ENCODE measurements at places on chromosomes 5 and 9.
A peak's percentile ranks its signal among the peaks of the same experiment; 100 is the strongest.

- DNase-seq, result no peak
Measured at GRCh38 chr5:73911761-73912393, 285.9 kb downstream of the ARHGEF28 start.

DNA sequence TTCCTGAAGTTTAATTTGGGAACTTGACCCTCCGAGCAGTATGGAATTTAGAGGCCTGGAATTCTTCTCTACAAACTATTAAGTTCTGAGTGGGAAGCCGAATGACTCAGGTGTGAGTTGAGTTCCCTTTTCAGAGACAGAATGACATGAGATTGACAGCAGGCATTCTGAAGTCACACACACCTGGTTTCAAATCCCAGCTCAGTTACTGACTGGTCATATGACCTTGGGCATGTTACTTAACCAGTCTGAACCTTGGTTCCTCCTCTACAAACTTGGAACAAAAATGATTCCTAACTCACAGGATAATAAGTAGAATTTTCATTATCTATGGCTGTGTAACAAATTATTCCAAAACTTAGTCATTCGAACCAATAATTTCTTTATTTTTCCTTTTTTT lies 45.5 kb upstream of the GPBP1 start:
- DNase-seq, result no peak

- no peak for DNase-seq
Measured at GRCh38 chr5:122073864-122074263, 4.2 kb downstream of the LOX start.

DNA sequence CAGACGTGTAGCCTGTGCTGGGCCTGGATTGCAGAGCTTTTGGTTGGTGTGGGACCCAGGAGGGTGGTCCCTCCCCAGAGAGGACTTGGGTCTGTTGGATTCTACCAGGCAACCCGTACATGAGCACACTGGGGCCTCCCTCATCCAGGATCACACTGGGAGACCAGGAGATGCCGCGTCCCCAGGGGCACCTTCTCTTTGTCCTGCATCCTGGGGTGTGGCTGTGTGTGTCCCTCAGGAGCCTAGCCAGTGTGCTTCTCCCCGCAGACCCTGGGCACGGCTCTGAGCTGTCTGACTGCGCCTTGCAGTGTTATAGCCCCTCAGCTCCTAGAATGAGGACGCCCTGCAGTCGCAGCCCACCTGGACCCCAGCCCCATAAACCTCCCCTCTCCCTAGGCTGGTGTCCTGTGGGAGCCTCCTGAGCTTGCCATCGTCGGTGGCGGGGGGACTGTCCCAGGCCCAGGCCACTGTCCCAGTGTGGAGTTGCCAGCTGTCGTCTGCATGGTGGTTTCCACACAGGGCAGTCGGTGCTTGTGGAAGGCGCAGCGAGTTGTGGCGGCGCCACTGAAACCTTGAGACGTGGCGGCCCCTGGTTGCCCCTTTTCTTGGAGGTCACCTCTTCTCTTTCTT lies 27.6 kb downstream of the CEP72 start:
- DNase-seq, result no peak

GRCh38 chr5:154390096-154390495 lies 55.7 kb upstream of the SAP30L start:
- DNase-seq, result no peak

- peak; percentile 44 for DNase-seq
Measured at GRCh38 chr9:22469928-22470544, 23.4 kb downstream of the DMRTA1 start.

DNA sequence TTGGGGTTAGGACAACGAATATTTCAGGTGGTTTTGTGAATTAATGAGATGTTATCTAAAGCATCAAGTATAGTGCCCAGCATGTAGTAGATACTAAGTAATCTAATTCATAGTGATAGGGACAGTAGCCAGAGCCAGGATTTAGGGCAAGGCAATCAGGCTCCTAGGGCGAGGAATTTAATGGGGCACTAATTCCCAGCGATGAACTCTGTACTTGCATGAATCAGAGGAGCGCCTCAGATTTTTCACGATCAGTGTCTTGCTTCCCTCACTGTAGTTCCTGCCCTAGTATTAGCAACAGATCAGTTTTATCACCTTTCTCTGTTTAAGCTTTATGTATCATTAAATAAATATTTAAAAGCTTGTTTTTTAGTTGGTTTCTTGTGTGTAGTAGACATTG lies 3.1 kb downstream of the AGGF1 start:
- no peak for DNase-seq

DNA sequence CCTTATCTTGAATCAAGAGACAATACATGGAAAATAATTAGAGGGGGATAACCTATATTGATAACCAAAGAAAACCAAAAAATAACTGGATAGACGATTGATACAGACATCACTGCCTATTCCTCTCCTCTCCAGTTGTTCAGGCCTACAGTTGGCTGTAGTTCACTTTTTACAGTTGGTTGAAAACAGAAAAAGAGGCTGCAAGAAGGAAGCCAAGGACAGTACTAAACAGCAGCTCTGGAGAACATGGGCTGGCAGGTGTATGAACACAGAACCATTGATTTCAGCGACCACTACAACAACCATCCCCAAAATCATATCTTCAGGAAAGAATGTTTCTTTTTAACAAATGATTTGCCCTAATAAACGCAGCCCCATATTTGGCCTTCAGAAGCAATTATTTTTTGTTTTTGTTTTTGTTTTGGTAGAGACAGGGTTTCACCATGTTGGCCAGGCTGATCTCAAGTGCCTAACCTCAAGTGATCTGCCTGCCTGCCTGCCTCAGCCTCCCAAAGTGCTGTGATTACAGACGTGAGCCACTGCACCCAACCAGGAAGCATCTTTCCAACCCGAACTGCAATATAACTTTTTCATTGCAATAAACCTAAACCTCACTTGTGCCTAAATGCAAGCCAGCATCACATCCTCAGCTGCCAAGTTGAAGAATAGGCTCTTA lies 64.3 kb downstream of the MLLT3 start:
- no peak for DNase-seq

DNA sequence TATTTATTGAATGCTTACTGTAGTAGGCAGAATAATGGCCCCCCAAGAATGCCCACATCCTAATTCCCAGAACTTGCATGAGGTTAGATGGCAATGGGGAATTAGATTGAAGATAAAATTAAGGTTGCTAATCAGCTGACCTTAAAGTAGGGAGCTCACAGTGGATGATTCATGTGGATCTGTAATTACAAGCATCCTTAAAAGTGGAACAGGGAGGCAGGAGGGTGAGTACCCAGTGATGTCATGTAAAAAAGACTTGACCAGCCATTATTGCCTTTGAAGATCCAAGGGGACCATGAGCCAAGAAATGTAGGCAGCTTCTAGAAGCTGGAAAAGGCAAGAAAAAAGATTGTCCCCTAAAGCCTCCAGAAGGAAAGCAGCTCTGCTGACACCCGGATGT lies 71.4 kb downstream of the GABBR2 start:
- DNase-seq, result no peak

DNA sequence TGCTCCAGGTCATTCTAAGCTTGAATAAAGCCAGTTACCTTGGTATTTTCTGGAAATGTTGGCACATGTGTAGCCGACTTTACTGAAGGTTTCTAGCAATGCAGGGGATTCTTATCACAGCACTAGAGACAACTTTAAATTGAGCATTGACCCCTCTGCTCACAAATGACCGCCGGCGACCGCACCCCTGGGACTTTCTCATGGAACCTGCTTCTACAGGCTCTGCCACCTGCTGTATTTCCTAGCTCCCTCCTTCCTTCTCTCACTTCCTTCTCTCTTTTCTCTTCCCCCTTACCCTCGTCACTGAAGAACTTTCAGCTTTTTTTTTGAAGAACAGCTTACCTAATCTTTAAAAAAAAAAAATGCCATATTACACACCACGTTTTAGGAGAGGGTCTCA lies 30.9 kb upstream of the DAB2 start:
- no peak for DNase-seq

GRCh38 chr9:137630126-137630525 lies 11.3 kb downstream of the EHMT1 start:
- no peak for DNase-seq

- DNase-seq, result peak; percentile 60
Measured at GRCh38 chr9:4077499-4078102, 222.3 kb downstream of the GLIS3 start.

DNA sequence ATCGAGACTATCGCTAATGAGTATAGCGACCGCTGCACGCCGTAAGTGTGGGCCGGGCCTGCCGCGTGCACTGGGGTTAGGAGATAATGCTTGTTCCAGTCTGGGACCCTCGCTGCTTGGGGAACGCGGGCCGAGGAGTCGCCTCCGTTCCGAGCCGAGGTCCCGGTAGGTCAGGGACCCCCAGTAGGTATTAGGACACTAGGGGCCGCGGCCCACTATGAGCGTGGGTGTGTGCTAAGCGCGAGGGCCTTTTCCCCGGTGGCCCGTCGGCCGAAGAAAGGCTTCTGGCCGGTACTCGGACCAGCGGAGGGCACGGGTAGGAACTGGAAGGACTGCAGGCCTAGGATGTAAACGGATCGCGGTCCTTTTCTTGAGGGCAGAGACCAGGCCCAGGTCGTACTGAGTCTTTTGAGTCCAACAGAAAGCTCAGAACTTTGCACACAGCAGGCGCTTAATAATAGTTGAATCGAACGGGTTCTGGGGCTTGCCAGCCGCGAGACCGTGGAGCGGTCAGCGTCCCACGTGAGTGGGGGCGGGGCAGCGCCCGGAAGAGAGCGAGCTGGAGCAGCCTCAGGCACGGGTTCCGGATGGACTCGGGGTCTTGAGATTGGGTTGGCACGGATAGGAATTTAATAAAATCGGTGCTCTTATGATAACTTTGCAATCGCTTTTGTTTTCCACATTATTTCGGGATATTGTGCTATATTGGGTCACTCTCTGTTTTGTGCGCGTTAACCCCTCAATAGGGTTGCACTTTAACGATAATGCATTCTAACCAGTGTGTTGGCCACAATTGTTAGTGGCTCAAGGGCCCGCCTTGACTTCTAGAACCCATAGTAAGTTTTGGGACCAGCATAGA lies 733 bp downstream of the HSPA4 start:
- peak; percentile 64 for DNase-seq

DNA sequence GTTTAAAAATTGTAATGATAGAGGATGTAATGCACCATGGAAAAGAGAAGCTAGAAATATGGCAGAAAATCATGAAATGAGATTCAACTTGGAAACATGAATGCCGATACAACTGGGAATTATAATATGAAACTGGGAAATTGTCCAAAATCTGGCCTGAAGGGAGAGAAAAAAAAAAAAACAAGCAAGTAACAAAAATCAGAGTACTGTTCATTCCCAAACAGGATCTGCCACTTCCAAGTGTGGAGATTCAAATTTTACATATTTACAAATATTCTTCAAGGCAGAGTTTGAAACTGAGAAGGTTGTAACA lies 56.6 kb upstream of the MOCS2 start:
- no peak for DNase-seq

DNA sequence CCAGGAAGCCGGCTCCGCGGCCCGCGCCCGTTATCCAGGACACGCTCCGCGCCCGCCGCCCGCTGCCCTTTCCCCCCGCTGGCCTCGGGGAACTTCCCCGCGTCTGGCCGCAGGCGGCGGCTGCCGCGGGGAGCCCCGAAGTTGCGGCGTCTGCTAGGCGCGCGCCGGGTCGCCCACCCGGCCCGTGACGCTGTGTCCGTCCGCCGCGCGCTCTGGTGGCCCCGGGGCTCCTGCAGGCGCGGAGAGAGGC lies 621 bp upstream of the GCNT4 start:
- no peak for DNase-seq

GRCh38 chr5:128537221-128537999 lies 635 bp downstream of the FBN2 start:
- DNase-seq, result peak; percentile 62

DNA sequence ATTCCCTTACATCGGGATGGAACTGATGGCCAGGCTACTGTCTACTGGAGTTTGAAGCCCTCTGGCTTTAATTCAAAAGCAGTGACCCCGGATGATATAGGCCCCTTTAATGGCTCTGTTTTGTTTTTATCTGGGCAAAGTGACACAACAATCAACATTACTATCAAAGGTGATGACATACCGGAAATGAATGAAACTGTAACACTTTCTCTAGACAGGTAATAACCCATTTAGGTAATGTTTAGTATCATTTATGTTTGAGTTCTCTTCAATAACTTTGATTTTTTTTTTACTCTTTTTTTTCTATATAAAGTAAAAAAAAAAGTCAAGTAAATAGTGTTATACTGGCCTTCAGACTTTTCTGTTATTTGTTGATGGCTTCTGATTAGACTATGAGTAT lies 79.1 kb downstream of the ADGRV1 start:
- no peak for DNase-seq

GRCh38 chr9:123299558-123300126 lies 31.3 kb upstream of the STRBP start:
- no peak for DNase-seq

- peak; percentile 66 for DNase-seq
Measured at GRCh38 chr5:139669662-139670368, 21.7 kb downstream of the CXXC5 start.
